Skin of body (tissue), 3 donors: ENCODE measurements at places on chromosomes 2 and 18. TPM values are rescaled to one million over a fixed set of nuclear protein-coding genes. Genes with fewer than 3 reads are reported as not detected.

- DNase-seq = no peak
Observed at GRCh38 chr2:205012961-205013360, 467.7 kb downstream of the PARD3B start.

- no peak for DNase-seq
Observed at GRCh38 chr2:15737314-15738224, 145.9 kb downstream of the DDX1 start.

DNA sequence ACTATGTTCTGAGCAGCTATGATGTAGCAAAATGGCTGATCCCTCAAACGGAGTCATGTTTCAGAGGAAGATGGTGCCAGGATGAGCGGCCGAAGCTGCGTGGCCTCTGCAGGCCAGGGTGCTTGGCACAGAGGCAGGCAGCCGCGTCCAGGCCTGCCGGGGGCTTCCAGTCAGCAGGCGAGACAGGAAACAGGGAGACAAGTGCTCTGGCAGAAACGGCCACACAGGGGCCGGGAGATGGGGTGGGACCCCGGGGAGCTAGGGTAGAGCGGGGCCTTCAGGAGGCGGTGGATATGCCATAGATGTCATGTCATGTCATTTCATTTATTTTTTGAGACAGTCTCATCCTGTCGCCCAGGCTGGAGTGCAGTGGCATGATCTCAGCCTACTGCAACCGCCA lies 50.7 kb downstream of the EIPR1 start:
- no peak for DNase-seq

- DNase-seq = no peak
Observed at GRCh38 chr18:56221195-56222065, 417.0 kb downstream of the TXNL1 start.

- no peak for DNase-seq
Observed at GRCh38 chr2:166994588-166995336, 106.5 kb downstream of the XIRP2 start.

The C2orf72 gene
- 0.39 TPM for total RNA-seq

The ICOS gene
- 0.49 TPM for total RNA-seq

The SCYGR4 gene
- 0.89 TPM for total RNA-seq

The SGPP2 gene
- 11.2 TPM for total RNA-seq
